ENCODE measurements at places on chromosomes 7 and 10. TPM values are rescaled to one million over a fixed set of nuclear protein-coding genes. Genes with fewer than 3 reads are reported as not detected.

The LRRN3 gene
- 0.15 TPM for total RNA-seq

The CRHR2 gene
- not detected for total RNA-seq

- no peak for DNase-seq
Observed at GRCh38 chr10:33345236-33345635, 10.8 kb upstream of the NRP1 start.

GRCh38 chr10:10498781-10499180, 518.9 kb upstream of the CELF2 start:
- DNase-seq: no peak

DNA sequence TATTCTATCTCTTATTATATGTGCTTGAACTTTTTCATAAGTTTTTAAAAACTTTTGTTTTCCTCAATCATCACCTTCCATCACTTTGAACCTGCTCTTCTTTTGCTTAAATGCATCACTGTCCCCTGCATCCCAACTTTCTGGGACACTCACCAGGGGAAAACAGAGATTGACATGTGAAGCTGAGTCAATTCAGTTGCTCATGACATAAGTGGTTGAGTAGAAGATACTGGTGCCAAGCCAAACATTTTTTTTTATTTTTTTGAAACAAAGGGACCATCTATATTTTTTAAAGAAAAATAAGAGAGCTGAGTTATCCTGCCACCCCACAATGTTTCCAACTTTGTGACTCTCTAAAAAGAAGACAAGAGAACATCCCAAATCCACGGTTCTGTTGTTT, 61.8 kb upstream of the AHR start:
- no peak for DNase-seq

The UTF1 gene
- 8.8 TPM for total RNA-seq

DNA sequence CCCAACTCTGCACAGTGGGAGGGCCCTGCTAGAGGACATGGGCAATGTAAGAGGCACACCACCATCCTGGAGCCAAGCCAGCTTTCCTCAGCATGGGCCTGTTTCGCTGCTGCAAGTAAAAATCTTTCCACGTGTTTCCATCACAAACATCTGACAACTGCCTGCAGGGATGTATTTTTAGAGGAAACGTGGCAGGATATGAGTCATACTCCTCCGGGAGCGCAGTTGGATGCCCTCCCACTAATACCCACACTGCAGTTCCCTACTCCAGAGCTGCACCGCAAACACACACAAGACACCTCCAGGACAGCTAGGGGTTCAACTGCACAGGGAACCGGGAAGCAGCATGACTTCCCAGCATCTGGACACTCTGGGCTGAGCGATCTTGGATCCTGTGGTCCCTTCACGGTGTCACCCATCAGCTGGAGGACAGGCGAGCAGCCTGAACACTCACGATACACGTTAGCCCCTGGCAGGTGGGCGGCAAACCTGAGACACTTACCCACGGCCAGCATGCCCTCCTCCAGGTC, 26.1 kb downstream of the PLAC9 start:
- no peak for DNase-seq

DNA sequence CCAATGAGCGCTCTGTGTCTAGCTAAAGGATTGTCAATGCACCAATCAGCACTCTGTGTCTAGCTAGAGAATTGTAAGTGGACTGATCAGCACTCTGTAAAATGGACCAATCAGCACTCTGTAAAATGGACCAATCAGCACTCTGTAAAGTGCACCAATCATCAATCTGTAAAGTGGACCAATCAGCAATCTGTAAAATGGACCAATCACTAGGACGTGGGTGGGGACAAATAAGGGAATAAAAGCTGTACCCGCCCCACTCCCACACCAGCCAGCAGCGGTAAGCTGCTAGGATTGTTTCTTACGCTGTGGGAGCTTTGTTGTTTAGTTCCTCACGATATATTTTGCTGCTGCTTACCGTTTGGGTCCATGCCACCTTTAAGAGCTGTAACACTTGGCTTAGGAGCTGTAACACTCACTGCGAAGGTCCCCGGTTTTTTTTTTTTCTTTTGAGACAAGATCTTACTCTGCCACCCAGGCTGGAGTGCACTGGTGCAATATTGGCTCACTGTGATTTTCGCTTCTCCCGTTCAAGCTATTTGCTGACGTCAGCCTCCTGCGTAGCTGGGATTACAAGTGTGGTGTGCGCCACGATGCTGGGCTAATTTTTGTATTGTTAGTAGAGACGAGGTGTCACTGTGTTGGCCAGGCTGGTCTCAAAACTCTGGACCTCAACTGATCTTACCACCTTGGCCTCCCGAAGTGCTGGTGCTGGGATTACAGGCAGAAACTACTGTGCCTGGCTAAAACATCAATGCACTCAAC, 184.8 kb downstream of the PTPN20 start:
- no peak for DNase-seq

GRCh38 chr10:51031950-51032349, 42.3 kb upstream of the PRKG1 start:
- peak; percentile 3 for DNase-seq

GRCh38 chr10:27736396-27736795, 9.2 kb downstream of the MKX start:
- DNase-seq: no peak

The CACNB2 gene
- total RNA-seq: 1.0 TPM

GRCh38 chr7:142455392-142455791, 197.5 kb upstream of the PRSS58 start:
- no peak for DNase-seq

The FLNC gene
- 26.9 TPM for total RNA-seq

The ANKRD2 gene
- not detected for total RNA-seq

DNA sequence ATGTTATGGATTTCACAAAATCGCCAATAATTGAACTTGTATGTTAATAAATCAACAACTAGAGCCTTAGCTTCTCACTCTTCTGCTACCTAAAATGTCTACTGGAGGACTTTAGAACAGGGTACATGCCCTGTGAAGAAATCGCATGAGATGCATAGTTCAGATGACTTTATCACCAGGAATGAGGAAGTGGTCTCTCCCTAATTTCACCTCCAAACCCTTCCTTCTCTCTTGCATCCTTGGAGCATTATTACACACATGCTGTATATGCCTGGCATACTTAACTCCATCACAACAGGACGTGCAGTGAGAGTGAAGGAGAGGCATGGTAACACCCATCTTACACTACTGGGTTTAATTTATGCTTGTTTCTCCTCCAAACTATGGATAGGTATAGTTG, 27.8 kb downstream of the RHEB start:
- no peak for DNase-seq
